ENCODE measurements at places on chromosomes 1 and 21. TPM values are rescaled to one million over a fixed set of nuclear protein-coding genes. Genes with fewer than 3 reads are reported as not detected.

The LCA5L gene
- total RNA-seq, result not detected

The SEC16B gene
- 0.10 TPM for total RNA-seq

The TRIM67 gene
- not detected for total RNA-seq

The FAM177B gene
- not detected for total RNA-seq

The PCP4L1 gene
- 3.6 TPM for total RNA-seq

The TACSTD2 gene
- total RNA-seq, result 5.1 TPM

The DNALI1 gene
- not detected for total RNA-seq

The C1orf87 gene
- not detected for total RNA-seq

The S100A2 gene
- total RNA-seq, result 0.69 TPM

The ADAMTSL4 gene
- 0.21 TPM for total RNA-seq

The GCSAML gene
- not detected for total RNA-seq

The NGF gene
- total RNA-seq, result not detected

The UQCRHL gene
- 1.4 TPM for total RNA-seq

DNA sequence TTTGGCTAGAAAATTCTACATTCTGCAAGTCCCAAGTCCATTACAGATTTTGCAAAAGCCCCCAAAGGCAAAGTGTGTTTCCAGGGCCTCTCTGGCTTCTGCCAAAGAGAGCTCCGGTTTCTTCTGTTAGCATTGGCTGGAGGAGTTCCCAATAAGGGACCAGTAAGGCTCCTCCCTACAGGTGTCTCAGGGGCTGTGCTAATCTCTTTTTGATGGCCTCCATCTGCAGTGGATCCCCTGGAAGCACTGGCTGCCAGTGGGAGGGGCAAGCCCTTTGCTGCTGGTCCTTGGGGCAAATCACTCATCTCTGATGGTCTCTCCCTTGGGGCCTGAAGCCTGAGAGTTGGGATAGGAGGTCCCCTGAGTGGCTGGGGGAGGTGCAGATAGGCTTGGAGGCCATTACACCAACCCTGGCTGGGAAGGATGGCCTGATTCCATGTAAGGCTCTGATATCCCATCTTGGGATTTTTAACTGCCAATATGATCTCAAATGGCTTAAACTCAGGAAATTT lies 89.1 kb upstream of the USP24 start:
- no peak for DNase-seq

GRCh38 chr1:32334864-32335534 lies 1.0 kb downstream of the MARCKSL1 start:
- no peak for DNase-seq

DNA sequence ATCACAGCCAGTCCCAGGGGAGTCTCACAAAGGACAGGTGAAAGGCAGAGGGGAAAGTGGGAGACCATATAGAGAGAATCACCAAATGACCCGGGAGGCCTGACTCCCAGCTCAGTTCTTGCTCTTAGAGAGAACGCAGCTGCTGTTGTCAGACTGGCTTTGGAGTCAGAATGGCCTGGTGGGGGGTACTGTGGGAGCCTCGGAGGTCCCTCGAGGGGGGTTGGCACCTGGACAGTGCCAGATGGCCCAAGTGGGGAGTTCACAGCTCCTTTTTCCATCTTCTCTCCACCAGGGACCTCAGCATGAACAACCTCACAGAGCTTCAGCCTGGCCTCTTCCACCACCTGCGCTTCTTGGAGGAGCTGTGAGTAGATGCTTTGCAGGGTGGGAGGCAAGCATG lies 31.5 kb downstream of the LGR6 start:
- DNase-seq, result no peak

DNA sequence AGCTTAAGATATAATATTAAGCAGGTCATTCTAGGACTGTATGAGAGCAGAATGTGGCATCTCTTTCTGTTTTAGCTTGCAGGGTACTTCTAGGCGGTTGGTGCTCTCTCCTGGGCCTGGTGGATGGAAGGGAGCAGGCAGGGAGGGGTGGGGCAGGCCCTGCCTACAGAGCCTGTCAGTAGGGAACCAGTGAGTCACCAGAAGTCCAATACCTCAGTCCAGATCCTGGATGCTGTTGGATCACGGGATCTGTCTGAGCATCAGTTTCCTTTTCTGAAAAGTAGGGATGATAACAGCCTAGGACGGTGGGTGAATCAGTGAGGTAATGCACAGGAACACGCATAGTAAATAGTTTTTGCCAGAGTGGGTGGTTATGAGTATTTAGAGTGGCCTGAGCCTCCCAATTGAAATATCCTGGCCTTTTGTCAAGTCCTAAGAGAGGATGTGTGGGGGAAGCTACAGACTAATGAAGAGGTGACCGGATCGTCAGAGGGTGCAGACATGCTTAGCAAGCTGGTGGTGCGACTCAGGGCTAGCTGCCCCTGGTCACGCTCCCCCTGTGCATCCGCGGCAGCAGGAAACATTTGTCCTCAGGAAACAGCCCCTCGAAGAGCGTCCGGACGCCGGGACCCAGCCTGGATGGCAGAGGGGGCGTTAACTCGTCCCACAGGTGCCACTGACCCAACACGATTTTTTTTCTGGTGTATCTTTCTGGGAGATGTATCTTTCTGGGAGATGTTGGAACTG lies 23.9 kb downstream of the NAV1 start:
- no peak for DNase-seq

- DNase-seq, result peak; percentile 78
Measured at GRCh38 chr1:26692211-26692792, 3.5 kb upstream of the ARID1A start.

GRCh38 chr1:27863538-27863915 lies 8.8 kb upstream of the THEMIS2 start:
- no peak for DNase-seq

DNA sequence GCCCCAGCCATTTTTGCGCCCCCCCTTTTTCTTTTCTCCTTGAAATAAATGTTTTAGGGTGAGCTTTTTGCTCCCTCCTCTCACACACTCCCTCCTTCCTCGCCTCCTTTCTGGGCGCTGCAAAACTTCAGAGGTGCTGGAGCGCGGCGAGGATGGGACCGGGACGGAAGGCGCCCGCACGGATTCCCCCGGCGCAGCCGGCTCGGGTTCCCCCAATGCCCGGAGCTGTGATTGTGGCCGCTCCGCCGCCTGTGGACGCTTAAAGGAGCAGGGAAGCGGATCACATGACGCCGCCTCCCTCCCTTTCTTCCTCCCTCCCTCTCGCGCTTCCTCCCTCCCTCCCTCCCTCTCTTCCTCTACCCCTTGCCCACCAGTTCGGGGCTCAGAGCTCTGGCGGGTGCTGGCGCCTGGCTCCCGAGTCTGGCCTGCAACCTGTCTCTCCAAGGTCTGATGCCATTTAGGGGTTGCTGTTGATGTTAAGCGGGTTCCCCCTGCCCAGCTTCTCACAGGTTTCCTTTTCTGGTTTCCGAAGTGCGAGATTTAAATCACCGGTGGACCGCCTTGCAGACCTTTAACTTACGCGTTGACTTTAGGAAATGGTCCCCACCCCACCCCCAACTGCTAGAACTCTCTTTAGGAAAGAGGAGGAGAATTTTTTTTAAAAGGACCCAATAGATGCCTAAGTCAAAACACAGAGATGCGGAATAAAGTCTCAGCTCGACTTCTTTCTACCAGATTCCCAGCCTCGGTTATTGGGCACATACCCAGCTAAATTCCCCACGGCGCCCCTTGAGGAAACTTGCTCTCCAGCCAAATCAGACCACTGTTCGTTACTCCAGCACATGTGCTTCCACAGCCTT lies at the start of gene WLS:
Gene WLS, minus strand, starts transcription at position 235 of the 860 bp plus-strand sequence. Its CDS starts 224 bp downstream, at position 11.
- DNase-seq, result no peak

DNA sequence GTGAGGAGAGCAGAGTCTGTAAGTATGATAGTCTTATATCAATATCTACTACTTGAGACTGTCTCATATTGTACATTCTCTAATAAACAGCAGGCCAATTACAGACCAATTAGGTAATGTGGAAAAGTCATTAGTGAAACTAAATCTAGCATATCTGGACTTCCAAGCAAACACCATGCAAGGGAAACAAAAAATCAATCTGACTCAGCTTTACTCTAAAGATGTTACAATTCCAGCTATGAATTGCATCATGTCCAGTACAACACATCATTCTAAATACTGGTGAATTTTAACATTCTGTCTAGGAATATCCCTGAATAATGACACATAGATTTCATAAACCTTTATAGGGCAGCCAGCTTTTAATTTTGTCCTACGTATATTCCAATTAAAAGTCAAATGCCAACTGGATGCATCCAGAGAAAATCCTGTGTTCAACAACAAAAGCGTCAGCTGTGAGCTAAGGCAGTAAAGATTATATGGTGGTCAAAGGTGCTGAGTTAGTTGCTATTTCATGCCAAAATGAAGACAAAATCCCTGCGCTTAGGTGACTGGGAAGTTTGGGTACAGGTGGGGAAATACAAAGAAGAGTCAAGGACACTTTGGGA lies 159.3 kb downstream of the TTLL7 start:
- DNase-seq, result no peak

GRCh38 chr21:45417951-45418300 lies 13.0 kb downstream of the COL18A1 start:
- DNase-seq, result no peak

DNA sequence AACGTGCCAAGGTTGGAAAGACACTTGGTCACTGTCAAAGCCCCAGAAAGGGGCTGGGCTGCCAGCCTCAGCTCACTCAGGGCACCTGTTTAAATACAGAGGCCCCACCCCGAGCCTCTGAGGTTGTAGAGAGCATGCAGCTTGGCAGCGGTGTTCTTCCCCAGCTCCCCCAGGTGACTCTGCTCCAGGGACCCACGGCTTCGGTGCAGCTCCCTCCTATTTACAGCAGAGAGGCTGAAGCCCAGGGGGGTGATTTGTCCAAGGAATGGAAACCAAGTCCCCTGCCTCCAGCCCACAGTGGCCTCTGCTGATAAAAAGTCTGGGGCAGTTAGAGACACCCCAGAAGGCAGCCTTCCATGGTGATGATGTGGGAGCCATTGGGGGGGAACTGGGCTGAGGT lies 9.1 kb upstream of the C1QA start:
- DNase-seq, result no peak

GRCh38 chr1:56216218-56216617 lies 363.1 kb downstream of the PLPP3 start:
- no peak for DNase-seq

GRCh38 chr1:184504955-184505338 lies 118.1 kb downstream of the C1orf21 start:
- DNase-seq, result no peak

GRCh38 chr1:168138134-168138533 lies 1.4 kb upstream of the GPR161 start:
- DNase-seq, result no peak

GRCh38 chr1:112358061-112358770 lies 37.8 kb upstream of the CTTNBP2NL start:
- DNase-seq, result no peak

GRCh38 chr1:240663169-240663879 lies 51.4 kb upstream of the GREM2 start:
- DNase-seq, result no peak

GRCh38 chr1:178122283-178122682 lies 28.4 kb downstream of the RASAL2 start:
- DNase-seq, result no peak

DNA sequence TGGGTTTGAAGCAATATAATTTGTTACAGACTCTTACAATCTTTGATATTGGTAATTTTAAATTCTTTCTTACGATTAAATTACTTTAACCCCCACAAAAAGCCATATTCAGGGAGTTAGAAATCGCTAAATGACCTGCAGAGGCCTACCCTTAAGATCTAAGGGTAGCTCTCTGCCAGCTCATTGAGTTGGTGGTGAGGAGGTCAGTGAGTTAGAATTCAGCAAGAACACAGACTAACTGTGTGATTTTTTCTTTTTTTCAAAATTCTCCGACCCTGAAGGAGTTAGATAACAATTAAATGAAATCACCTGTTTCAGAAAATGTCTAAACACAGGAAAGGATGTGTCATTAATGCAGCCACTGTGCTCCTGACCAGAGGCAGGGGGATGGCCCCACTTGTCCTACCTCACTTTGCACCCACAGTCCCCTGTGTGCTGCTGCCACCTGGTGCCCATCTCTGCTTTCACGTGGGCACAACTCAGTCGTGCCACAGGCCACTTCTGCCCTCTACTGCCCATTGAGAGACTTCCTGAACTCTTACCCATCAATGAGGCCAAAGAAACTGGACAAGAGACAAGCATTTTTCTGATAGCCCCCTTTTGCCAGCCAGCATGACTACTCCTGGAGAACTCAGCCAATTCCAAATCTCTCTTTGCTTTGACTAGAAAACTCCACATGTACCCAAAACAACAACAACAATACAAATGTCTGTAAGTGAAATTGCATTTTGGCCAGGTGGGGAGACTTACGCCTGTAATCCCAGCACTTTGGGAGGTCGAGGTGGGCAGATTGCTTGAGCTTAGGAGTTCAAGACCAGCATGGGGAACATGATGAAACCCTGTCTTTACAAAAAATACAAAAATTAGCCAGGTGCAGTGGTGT lies 8.4 kb downstream of the CFAP45 start:
- peak; percentile 83 for DNase-seq

- no peak for DNase-seq
Measured at GRCh38 chr1:53944469-53945182, 873 bp downstream of the IFT25 start.

DNA sequence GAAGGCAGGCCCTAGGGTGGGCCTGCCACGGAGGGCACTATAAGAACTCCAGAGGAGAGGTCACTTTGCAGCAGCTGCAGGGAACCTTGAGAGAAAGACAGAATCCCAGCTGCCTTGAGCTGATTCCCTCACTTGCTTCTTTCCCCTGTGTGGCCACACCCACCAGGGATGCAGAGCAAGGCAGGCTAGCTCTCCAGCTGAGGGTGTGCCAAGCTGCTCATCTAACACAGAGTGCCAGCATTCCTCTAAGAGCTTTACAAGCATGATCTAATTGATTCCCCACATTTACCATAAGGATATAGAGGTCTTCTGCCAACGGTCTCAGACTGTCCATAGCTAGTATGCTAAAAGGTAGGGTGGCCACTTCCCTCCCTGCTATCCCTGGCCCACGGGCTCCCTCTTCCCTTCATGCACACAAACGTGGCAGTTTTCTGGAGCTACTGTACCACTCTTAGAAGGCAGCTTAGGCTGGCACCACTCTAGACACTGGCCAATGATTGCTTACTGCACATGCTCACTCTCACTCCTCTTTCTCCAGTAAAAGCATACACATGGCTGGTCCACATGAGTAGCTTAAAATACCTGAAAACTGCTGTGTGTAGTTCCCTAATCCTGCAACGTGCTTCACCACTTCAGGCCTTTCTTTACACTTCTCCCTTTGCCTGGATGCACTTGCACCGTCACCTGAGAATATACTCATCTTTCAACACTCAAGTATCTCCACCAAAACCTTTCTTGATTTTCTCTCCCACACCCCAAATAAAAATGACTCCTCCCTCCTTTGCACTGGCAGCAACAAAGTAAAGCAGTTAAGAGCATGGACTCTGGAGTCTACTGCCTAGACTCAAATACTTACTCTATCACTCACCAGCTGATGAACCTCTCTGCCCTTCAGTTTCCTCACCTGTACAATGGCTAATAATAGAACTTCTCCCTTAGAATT lies 57.7 kb downstream of the DMAP1 start:
- DNase-seq, result no peak

DNA sequence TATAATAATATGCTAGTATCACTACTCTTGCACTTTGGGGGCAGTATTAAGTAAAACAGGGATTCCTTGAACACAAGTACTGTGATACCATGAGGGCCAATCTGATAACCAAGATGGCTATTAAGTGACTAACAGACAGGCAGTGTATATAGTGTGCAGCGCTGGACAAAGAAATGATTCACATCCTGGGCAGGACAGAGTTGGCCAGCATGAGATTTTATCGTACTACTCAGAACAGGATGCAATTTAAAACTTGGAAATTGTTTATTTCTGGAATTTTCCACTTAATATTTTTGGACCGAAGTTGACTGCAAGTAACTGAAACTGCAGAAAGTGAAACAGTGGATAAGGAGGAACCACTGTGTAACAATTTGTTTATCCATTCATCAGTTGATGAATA lies 74.6 kb downstream of the DNTTIP2 start:
- no peak for DNase-seq

GRCh38 chr1:1204425-1204920 lies 1.9 kb downstream of the TNFRSF18 start:
- no peak for DNase-seq

Measured in GM12878 (cell line).